Germinal center (tissue), 1 donor: ENCODE measurements at places on chromosomes 13 and 19.

- DNase-seq, result no peak
Observed at GRCh38 chr13:30916991-30917390, 10.9 kb downstream of the MEDAG start.

- peak; percentile 60 for DNase-seq
Observed at GRCh38 chr13:21061029-21061763, at the start of gene LATS2. TSS of gene LATS2 (minus strand) at chr13:21061586. CDS start at chr13:21046026, 15,560 bp downstream.

GRCh38 chr19:6455924-6456323 lies 3.7 kb downstream of the SLC25A23 start:
- DNase-seq, result no peak

DNA sequence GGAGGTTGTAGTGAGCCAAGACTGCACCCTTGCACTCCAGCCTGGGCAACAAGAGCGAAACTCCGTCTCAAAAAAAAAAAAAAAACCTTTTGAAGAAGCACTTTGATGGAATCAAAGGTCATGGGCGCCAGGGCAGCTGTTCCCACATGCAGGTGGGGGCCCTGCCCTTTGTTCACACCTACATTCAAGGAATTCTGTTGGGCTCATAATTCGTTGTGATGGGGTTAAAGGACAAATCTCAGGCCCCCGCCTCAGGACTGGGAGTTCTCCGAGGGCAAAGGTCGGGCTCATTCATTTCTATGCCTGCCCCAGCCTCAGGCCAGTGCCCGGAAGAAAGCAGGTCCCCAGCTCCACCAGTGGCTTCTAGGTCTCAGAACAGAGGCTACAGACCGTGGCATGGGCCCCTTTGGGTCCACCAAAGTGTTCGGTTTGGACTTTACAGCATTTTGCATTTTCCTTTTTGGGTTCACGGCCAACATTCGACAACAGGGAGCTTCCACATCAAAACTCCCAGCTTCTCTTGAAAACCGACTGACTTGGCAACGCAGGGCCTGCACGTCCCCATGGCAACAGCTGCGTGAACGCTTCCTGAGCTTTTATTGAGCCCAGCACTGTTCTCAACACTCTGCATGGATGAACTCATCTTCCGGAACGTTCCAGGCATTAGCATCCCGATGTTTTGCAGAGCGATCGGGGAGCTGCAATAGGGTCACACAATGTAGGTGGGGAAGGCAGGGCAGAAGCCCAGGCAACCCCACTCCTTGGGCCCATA lies 10.1 kb upstream of the GTF2F1 start:
- no peak for DNase-seq

DNA sequence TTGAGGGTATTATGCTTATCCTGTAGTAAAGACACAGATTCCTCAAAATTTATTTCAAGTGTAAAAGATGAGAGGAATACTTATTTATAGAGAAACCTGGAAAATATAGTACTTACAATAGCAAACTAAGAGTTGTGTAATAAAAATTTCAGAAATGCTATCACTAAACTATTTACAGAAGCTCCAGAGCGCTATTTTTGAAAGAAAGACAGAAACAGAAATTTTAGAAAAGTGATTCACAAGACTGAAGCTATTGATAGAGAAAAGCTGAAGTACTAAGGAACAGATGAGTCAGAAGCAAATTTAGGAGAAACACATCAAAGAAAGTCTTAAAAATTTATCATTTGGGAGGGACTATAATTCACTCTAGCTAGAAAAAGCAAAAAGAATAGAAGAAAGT lies 1174.2 kb downstream of the DIAPH3 start:
- no peak for DNase-seq

- DNase-seq, result no peak
Observed at GRCh38 chr19:41708481-41708880, at the start of gene CEACAM5. TSS of gene CEACAM5 (plus strand) at chr19:41708626. CDS start at chr19:41708732, 106 bp downstream.

DNA sequence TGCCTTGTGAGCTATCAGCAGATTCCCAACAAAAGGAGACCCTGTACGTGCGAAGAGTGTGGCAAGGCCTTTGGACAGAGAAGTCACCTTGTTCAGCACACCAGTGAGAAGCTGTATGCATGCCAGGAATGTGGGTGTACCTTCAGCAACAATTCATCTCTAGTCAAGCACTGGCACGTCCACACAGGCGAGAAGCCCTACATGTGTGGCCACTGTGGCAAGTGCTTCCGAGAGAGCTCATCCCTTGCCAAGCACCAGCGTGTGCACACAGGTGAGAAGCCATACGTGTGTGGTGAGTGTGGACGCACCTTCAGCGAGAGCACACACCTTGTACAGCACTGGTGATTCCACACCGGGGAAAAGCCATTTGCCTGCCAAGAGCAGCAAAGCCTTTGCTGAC lies 7.6 kb upstream of the ZSCAN22 start:
- DNase-seq, result no peak

DNA sequence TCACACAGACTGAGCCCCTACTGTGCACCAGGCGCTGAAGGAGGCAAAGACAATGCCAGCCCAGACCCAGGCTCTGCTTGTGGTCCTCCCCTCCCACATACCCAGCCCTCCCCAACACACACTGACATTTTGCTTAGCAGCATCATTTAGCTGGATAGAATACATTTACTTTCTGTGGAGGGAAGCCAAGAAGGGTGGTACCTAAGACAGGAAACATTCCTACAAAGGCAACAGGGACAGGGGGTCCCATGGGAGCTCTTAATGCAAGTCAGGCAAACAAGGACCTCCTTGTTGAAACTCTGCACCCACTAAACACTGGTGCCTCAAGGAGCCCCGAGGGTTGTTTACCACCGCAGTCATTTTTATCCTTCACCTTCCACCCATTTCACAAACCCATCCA lies 77.0 kb upstream of the ZNF507 start:
- DNase-seq, result no peak

GRCh38 chr13:59061621-59062020 lies 1102.1 kb downstream of the DIAPH3 start:
- DNase-seq, result no peak

DNA sequence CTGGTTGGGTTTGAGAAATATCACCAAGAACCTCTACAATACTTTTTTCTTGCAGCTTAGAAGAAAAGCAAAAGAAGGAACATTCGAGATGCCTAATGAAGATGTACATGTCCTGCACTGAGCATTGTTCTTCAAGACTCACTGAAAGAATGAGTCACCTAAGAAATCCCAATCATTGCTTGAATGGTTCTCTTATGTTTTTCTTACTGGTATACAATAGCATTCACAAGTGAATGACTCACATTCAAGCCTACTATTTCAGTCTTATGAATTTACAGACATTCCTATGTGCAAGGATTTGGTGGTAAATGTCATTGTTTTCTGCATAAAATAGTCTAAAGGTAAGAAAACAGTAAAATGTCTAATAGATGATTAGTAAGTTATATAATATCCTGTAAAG lies 594.6 kb downstream of the PCDH9 start:
- DNase-seq, result no peak

GRCh38 chr19:30376272-30376671 lies 4.1 kb downstream of the ZNF536 start:
- DNase-seq, result no peak

GRCh38 chr19:50723069-50723468 lies at the start of gene CLEC11A:
TSS of gene CLEC11A (plus strand) at chr19:50723364. CDS start at chr19:50723526, 162 bp downstream.
- no peak for DNase-seq

DNA sequence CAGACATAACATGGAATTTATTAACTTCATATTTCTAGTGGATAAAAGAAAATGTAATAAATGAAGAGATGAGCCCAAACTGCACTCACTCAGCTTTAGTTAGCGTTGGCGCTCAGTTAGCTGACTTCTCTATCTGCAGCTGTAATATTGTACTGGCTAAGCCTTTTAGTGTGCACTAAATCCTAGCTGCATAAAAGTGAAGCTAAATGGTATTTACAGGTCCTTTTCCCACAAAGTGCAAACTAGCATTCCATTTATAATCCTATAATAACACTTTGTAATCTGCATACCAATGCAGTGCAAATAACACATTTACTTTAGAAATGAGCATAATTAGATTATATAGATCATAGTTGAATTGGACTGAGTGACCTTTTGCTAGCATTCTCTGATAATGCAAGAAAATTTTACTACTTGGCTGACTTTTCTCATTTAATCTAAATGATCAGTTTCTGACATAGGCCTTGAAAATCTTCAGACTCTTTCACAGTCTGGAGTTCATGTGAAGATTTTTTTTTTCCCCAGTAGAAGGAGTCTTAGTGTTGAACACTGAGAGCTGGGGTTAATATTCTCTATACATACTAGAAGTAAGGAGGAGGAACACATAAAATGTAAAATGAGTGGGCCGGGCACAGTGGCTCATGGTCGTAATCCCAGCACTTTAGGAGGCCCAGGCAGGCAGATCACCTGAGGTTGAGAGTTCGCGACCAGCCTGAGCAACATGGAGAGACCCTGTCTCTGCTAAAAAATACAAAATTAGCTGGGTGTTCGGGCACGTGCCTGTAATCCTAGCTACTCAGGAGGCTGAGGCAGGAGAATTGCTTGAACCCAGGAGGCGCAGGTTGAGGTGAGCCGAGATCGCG lies 1426.4 kb downstream of the PCDH9 start:
- DNase-seq, result no peak

GRCh38 chr13:96967248-96967745 lies 27.0 kb downstream of the OXGR1 start:
- no peak for DNase-seq

DNA sequence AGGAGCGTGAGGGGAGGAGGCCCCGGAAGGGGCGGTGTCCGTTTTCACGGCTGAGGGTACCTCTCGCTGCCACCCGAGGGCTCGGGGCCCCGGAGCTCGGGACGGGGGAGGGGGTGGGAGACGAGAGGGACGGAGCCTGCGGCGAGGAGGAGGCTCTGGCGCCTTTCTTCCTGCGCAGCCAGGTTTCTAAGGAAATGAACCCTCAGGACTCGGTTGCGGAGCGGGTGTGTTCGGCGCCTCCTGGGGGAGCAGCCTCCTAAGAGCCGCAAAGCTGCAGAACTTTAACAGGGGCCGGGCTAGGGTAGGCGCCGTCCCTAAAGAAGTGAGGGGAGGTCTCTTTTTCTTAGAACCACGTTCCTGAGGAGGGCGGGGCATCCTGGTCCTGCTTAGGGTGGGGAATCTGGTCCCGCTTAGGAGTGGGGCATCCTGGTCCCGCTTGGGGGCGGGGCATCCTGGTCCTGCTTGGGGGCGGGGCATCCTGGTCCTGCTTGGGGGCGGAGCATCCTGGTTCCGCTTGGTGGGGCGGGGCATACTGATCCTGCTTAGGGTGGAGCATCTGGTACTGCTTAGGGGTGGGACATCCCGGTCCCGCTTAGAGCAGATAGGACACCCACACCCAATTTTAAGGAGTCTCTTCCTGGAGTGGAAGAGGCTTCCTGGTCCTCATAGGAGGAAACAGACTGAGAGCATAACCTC lies 6.2 kb downstream of the SYT5 start:
- DNase-seq, result peak; percentile 81

DNA sequence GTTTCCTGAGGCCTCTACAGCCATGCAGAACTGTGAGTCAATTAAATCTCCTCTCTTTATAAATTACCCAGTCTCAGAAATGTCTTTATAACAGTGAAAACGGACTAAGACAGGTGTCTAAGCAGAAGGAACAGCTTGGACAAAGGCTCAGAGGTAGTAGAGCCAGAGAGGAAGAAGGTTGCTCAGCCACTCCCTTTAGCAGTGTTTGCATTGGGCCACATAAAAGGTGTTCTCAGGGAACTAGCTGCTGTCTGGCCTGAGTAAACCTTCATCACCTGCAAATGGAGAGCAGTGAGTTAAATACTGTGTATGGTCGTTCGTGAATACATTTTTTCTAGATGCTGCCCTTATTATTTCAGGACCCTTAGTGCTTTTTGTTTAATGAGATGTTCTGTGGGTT lies 383.4 kb downstream of the EFNB2 start:
- DNase-seq, result no peak

GRCh38 chr13:96185818-96186217 lies 95.9 kb downstream of the HS6ST3 start:
- no peak for DNase-seq

- DNase-seq, result no peak
Observed at GRCh38 chr19:11587975-11588631, 9.2 kb upstream of the ZNF627 start.

DNA sequence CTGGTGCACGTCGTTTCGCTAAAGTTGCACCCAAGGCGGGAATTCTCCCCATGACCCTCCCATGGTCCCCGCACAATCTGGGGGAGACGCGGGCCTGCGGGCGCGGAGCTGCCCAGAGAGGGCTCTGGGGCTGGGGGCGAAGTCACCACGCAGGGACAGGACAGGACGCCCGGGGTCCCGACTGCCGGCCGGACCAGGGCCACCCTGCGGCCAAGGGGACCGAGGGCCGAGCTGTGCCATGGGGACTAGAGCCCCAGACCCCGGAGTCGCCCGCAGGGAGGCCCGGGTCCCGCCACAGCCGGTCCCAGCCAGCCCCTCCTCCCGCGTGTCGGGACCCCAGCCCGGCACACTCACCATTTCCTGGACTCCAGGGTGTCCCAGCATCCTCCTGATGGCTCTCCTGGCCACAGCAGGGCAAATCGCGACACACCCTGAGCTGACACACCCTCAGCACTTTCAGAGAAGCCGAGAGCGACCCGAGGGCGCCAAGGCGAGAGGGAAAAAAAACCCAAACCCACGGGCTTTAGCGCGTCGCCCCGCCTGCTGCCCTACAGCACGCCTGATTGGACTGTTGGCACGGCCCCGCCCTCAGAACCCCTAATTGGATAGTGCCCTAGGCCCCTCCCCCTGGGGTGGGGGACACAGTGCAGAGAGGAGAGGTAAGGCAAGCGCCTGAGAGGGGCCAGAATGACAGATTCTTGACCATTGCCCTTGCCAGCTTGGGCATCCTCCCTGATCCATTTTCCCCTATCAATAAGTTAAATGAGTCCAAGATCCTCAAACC lies 28.6 kb downstream of the ZNF44 start:
- DNase-seq, result no peak

DNA sequence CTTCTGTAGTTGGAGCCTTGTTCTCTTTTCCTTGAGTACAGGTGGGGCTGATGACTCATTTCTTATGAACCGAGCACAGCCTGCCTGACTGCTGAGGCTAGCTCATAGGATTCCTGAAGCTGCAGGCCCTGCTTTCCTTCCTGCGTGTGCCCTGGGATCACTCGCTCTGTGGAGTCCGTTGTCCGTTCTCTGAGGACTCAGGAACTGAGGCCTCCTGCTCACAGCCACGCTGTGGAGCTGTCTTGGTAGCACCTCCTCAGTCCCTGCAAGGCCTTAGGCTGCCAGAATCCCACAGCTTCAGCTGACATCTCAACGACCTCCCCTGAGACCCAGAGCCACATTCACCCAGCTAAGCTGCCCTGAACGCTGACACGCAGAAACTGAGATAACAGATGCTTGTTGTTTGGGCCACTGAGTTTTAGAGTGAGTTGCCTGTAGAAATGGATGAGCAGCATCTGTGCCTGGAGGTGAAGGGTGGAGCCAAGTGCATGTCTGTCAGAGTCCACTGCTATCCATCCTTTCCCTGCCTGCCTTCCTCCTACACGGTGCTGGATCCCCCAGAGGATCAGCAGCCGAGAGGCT lies 72.9 kb downstream of the ARHGEF7 start:
- no peak for DNase-seq

DNA sequence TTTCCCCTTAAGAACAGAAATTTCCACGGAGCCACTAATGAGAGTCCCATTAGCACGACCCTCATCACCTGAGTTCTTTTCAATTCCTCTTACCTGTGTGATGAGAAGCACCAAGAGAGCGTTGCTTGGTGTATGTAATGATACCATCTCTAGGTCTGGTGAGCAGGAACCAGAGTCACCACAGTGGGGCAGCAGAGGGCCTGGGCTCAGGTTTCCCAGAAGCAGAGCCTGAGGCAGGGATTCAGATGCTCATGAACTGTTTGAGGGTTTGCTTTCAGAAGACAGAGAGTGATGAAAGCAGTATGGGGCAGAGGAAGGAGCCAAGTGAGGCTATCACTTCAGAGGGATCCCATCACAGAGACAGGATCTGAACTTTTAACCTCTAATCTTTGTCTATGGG lies 3.1 kb upstream of the PTPRH start:
- peak; percentile 37 for DNase-seq

GRCh38 chr13:74101436-74101835 lies 32.8 kb downstream of the KLF12 start:
- DNase-seq, result no peak
